ENCODE measurements at places on chromosomes 3 and 15.

- no peak for DNase-seq
Observed at GRCh38 chr15:45842151-45842550, 207.3 kb downstream of the SQOR start.

DNA sequence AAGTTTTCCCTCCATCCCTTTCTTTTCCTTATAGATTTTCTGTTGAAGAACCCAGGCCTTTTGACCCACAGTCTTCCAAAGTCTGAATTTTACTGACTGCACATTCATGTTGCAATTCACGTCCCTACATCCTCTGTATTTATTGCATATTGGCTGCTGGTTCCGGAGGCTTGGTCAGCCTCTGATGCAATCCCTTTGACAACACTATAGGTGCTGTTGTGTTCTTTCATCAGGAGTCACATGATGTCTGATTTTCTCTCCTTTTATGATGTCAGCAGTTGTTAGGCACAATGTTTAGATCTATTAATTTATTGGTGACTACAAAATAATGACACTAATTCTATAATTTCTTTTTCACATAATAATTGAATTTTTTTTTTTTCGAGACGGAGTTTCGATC lies 8.7 kb downstream of the CYP1A1 start:
- DNase-seq = no peak

DNA sequence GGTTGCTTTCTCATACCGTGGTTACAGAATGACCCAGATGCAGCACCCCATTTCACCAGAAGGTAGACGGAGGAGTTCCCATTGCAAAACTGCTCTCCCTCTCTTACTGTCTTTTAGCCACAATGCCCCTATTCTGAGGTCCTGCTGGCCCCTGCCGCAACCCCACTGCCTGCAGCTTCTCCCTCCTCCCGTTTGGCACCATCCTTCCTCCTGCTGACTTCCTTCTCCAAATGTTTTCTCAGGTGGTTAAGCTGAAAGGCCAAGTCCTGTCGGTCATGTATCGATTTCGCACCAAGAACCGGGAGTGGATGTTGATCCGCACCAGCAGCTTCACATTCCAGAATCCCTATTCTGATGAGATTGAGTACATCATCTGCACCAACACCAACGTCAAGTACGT lies 132.3 kb upstream of the ABHD17C start:
- DNase-seq = no peak

- DNase-seq = no peak
Observed at GRCh38 chr3:10646531-10647335, 141.3 kb upstream of the ATP2B2 start.

- DNase-seq = peak; percentile 80
Observed at GRCh38 chr3:11236588-11237461, 35.4 kb upstream of the ATG7 start.

DNA sequence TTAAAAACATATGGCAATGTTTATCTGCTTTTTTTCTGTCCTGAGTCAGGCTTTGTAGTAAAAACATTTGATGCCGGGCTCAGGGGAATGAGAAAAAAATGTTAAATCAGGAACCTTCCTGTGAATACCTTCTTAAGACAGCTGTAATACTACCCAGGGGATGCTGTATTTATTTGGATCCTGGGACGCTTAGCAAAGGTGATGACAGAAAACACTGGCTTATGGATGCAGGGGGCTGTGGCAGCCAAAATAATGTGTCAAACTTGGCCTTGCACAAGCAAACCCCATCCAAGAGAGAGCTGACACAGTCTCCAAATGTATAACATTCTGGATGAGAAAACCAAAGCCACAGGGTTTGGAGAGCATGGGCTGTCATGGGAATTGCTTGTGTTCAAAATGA lies 438.2 kb upstream of the PROK2 start:
- no peak for DNase-seq

DNA sequence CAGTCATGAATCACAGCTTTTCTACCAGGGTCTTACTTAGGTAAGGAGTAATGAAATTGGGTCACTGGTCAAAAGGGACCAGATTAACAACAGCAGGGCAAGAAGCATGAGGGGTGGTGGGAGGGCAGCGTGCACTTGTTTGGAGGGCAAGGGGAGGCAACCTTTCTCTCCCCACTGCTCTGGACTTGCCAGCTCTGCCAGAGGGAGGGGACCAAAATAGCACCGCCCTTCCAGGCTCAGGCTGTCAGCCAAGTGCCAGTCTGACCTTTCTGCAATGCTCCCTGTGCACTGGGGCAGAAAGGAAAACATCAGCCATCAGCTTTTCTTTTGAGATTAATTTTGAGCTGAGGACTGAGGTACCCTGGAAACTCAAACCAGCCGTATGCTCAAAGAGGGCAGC lies 4.5 kb upstream of the ULK3 start:
- DNase-seq = no peak

GRCh38 chr3:154758109-154758868 lies 321.8 kb upstream of the MME start:
- DNase-seq = no peak

GRCh38 chr15:42576040-42576594 lies 711 bp downstream of the STARD9 start:
- DNase-seq = no peak

GRCh38 chr3:143241481-143241951 lies 121.9 kb downstream of the CHST2 start:
- no peak for DNase-seq

GRCh38 chr3:194731506-194732073 lies 45.9 kb downstream of the FAM43A start:
- DNase-seq = no peak

DNA sequence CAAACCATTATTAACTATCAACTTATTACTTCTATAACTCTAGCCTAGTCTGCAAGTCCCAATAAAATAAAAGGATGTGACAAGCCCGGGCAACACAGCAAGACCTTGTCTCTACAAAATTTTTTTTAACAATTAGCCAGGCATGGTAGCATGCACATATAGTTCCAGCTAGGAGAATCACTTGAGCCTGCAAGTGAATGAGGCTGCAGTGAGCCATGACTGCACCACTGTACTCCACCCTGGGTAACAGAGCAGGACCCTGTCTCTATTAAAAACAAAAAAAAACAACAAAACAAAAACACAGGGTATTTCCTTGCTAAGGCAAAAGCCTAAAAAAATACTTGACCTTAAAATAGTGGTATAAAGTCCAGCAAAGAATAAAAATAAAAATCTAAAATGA lies 31.4 kb downstream of the ANKRD28 start:
- DNase-seq = no peak

DNA sequence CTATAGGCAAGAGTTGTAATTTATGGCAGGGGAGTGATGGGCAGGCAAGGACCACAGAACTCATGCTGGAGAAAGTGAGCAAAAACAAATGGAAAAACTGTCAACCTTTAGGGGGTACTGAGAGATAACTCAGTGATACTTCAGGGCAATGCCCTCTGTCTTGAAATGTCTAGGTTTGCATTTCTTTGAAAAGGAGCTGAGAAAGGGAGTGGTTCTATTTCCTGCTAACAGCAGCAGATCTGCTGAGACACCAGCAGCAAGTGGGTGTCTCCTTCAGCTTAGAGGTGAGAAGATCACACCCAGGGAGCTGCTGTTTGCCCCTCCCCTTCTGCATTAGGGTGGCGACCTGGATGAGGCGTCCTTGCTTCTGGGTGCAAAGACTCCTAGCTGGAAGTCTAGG lies 42.3 kb upstream of the XIRP1 start:
- DNase-seq = peak; percentile 74

- DNase-seq = no peak
Observed at GRCh38 chr15:85430406-85431204, 50.2 kb downstream of the AKAP13 start.

DNA sequence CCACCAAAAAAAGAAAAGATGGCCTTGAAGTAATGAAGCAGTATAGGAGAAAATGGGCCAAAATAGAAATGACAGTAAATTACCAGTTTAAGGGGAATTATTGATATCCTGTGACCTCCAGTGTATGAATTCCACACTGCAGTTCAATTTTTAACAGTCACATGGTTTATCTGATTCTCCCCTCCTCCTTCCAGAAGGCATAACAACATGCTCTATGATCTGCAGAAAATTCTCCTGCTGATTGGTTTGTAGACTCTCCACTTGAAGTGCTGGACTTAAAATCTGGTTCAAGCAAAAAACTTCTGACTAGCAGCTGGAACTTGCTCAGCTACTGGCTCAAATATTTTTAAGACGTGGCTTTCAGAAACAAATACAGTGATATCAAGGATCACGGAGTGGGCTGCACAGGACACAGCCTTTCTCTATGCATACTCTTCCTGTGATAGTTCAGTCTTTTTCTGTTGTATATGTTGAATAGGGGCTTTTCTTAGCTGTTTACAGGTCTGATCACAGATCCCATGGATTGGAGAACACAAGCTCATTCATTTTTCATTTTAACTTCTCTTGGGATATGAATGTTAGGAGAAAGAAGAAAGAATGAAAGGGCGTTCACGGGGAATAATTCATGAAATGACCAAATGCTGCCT lies 211.5 kb downstream of the LSAMP start:
- no peak for DNase-seq

GRCh38 chr15:31338318-31338878 lies 11.8 kb downstream of the KLF13 start:
- DNase-seq = no peak

- no peak for DNase-seq
Observed at GRCh38 chr15:38127306-38127771, 125.3 kb upstream of the SPRED1 start.

All from CD4-positive, alpha-beta T cell treated with Interleukin-2 at 100 ng/mL for 4 hours (primary cell).